ENCODE measurements at places on chromosomes 2 and 18.

DNA sequence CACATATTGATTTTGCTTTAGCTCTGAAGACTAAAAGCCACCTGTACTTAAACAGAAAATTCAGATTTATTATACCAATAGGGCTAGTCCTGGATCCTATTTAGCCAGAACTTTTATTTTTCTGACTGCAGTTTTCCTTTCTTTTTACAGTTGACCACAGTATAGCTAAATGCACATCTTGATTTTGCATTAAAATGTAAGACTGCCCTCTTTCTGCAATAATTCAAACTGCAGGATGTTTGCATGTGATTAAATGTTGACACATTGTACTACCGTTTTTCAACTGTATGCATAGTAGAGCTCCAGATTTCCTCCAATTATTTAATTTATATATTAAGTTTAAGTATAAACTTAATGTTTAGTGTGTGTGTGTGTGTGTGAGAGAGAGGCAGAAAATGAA lies 1262.9 kb downstream of the SUCLG1 start:
- peak; percentile 42 for DNase-seq

GRCh38 chr2:108271691-108272253 lies 16.9 kb upstream of the SULT1C2 start:
- no peak for DNase-seq

DNA sequence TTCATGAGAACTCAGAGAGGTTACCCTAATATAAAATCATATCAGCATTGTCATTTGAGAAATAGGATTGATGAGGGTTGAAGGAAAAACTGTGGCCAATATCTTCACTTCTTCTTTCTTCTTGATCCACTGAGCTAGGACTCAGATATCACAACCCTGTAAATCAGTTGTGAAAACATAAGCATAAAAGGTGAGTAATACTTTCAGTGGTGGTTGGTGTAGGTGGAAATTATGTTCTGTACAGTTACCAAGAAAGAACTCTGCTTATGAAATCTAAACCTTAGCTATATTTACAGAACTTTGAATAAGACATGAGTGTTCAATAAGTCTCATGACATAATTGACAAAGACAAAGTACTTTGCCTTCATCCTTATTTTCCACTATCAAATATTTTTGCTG lies 56.3 kb downstream of the PAX3 start:
- no peak for DNase-seq

DNA sequence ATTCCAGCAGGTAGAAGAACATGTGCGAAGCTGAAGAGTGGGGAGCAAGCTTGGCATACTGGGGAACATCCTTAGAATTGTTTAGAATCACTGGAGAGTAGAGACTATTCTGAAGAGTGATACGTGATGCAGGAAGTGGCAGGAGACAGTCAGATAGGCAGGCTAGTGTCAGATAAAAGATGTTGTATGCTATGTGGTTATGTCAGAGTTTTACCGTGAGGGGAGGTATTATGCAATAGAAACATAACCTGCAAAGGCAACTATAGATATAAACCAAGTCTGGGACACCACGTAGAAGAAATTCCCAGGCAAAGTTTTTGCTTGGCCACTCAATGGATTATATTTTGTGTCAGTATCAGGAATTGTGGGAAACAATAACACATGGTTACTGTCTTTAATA lies 62.0 kb upstream of the ZSWIM2 start:
- DNase-seq = no peak

GRCh38 chr2:240957656-240958365 lies 40.6 kb upstream of the SNED1 start:
- no peak for DNase-seq

DNA sequence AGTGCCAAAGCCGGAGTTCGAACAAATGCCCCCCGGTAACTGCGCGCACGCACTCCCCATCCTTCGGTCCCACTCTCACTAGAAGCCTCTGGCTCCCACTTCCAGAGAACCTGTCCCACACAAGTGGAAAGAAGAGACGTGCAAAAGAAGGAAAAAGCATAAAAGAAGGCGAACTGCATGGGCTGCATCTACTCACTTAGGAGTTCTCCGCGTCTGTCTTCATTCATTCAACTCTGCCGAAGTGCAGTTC lies 312 bp downstream of the NR4A2 start:
- DNase-seq = no peak

- DNase-seq = no peak
Observed at GRCh38 chr2:167196461-167197252, 308.4 kb downstream of the XIRP2 start.

DNA sequence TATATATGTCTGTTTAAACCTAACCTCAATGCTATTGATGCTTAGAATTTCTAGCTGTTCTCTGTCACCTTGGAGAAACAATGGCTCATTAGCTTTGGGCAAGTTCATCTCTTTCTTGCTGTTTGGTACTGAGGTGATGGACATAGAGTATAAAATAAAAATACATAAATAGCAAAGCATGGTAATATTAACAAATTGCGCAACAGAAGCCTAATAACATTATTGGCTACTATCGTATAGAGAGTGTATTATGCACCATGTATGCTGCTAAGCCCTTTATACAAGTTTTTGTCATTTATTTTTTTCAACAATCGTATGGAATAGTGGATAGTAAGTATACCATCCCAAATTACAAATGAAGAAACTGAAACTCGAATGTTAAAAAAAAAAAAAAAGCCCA lies 100.1 kb downstream of the ICOS start:
- no peak for DNase-seq

GRCh38 chr2:217875556-217876252 lies 127.1 kb downstream of the TNS1 start:
- no peak for DNase-seq

DNA sequence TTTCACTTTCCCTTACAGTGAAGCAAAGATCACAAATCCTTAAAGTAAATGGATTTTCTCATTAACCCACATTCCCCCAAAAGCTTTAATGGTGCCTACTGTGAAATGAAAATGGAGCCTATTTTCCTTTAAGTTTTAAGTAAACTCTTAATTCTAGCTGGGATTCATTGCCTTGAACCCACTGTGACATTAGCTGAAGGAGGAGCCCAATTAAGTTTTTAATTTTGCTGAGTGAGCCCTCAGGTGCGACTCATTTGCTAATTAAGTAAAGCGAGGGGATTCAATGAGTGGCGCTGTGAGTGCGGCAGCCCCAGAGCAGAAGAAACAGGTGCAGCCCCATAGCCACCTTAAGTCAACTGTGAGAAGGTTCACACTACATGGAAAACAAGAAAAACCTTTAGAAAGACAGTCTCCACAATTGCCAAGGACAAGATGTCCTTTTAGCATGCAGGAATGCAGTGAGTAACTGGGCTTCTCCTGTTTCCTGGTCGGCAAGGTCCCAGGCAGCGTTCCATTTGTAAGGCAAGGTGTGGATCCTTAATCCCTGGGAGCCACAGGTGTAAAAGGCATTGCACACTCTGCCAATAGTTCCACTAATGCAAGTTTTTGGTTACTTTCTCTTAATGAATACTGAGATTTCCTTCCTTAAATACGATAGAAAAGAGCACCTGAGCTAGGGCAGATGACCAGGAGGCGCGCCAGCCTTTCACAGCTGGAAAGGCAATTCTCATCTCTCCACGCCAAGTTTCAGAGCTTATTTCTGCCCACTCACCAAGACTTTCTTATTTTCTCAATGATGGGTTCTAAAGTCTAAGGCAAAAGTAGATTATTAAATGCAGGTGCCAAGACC lies 87.7 kb downstream of the TMEM18 start:
- no peak for DNase-seq

DNA sequence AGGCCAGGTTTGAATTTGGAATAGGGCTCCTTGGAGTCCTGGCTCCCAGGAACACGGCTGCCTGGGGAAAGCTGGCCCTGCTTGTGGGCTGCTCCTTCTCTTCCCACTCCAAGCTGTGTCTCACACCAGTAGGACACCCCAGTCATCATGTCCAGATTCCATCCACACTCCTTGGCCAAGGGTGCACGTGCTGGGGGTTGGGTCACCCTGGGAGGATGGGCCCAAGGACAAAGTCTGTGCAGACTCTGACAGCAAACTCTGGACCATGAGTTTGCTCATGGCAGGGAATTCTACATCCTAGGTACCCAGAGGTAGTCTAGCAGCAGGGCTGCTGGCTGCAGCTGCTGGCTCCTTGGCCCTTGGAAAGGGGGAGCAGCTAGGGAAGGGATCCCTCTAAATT lies 102.4 kb upstream of the EPAS1 start:
- no peak for DNase-seq

GRCh38 chr2:139386401-139386800 lies 606.2 kb upstream of the NXPH2 start:
- no peak for DNase-seq

- DNase-seq = no peak
Observed at GRCh38 chr18:74899554-74899953, 301.9 kb downstream of the ZNF407 start.

- DNase-seq = no peak
Observed at GRCh38 chr2:195395362-195395761, 261.7 kb upstream of the SLC39A10 start.

DNA sequence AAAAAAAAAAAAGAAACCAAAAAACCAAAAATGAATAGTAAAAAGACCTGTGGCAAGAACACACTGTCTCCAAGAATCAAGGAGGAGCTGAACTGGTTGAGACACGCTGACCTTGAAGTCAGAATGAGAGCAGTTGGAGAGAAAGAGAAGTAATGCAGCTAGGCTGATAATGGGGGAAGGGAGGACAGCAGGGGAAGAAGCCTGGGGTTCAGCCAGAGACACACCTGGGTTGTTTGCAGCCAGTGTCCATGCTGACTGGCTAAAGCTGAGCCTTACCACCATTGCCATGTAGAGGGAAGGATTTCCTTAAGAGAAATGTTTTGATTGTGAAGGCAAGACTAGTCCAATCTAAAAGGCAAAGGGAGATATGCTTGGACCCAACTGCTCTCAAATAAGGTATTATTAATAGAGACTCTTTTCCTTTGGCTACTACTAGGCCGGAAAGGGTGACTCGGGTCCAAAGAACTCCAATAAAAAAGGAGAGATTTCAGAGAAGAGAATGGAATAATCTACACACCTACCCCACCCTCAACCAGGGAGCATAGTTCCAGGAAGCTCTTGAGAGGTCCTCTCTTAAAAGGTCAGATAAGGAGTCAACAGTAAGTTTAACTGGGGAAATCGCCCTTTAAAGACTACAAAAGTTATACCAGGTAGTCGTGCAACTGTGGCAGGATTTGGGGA lies 25.2 kb upstream of the REL start:
- DNase-seq = no peak

DNA sequence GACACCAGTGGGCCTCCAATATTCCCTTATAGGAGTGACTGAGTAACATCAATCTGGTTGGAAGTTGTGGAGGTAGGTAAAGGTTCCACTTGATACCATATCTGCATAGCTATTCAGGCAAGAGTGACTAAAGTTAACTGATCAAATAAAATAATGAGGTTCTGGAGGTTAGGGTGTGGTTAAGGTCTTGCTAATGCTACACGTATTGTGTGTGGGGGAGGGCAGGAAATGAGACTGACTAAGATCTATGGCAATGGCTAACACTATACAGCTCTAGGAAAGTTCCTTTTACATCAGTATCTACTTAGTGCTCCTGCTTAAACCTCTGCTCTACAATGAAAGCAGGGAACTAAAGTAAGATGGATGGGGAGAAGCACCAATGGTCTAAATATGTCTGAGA lies 149.1 kb upstream of the MGAT5 start:
- DNase-seq = peak; percentile 7

- DNase-seq = no peak
Observed at GRCh38 chr2:96538487-96539214, 2.1 kb downstream of the ARID5A start.

GRCh38 chr2:13508671-13509070 lies 791.9 kb downstream of the TRIB2 start:
- DNase-seq = no peak

DNA sequence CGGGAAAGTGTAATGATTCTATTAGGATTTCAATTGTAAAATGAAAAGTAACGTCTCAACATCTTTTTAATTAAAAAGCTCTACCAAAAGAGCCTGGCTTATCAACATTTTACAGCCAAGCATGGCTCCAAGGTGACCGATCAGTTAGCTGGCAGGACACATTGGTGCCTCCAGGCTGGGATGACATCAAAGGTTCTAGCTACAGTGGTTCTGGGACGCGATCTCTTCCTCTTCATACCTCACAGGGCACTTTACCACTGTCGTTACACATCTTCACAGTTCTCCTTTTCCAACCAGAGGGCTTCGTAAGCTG lies 693 bp downstream of the ORC2 start:
- DNase-seq = no peak

DNA sequence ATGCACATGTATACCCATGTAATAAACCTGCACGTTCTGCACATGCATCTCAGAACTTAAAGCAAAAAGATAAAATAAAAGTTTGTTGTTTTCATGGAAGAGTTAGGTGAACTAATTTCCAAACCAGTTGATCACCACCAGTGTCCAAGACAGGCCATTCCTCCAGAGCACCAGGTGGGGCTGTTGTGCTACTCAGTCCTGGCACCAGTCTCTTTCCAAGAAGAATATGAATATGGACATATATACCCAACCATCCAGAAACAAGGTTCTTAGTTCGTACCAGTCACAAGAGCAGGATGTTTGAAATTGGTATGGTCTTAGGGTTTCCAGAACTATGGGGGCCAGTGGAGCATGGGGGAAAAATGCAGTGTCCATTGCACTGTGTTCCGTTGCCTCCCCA lies 17.2 kb upstream of the TNP1 start:
- no peak for DNase-seq

DNA sequence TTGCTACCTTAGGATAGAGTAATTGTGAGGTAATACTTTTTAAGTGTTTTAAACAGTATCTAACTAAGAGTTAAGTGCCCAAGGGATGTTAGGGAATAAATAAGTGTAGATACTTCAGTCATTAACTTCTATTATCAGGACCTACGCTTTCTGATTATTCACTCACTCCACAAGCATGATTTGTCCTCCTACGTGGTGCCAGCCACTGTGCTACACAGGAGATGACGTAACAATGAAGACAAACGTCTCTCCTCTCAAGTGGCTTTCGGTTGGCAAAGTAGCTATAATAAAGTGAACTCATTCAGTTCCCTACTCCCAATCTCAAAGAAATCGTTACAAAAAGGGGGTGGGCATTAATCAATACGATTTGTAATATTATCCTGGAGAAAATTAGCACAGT lies 100.9 kb upstream of the SETBP1 start:
- no peak for DNase-seq

All from RKO (cell line).